Peyer's patch (tissue), 4 donors: ENCODE measurements at places on chromosomes 1 and 21. TPM values are rescaled to one million over a fixed set of nuclear protein-coding genes. Genes with fewer than 3 reads are reported as not detected.

ADGRL2 gene
- 48.7 TPM for total RNA-seq

PLPP3 gene
- 63.7 TPM for total RNA-seq

KRTAP6-3 gene
- total RNA-seq, result not detected

RAP1A gene
- total RNA-seq, result 66.0 TPM

NCMAP gene
- total RNA-seq, result 9.5 TPM

INAVA gene
- total RNA-seq, result 492 TPM

FCGR3A gene
- 0.53 TPM for total RNA-seq

FMO2 gene
- 7.2 TPM for total RNA-seq

EXO1 gene
- total RNA-seq, result 1.1 TPM
